ENCODE measurements at places on chromosomes 16 and 17.
A peak's percentile ranks its signal among the peaks of the same experiment; 100 is the strongest.

DNA sequence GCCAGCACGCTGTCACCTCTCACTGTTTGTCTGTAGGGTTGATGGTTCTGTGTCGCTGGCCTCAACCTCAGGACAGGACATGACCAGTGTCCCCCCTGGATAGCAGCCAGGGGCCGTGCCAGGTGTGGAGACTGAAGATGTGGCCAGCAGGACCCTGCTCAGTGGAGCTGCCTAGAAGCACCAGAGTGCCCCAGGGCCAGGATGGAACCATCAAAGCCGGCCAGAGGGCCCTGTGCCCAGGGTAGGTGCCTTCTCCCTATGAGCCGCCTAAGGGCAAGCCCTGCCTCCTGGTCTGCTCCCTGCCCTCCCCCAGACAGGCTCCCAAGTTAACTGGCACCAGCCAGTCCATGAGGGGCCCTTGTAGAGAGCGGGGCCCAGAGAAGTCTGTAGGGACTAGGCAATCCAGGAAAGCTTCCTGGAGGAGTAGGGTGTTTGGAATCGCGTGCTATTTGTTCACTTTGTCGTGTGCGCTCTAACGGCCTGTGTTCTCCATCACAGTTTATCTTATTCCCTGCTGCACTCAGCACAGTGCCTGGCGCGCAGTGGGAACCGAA lies 546 bp upstream of the NDUFB10 start:
- DNase-seq: no peak

GRCh38 chr16:49085686-49086085 lies 196.0 kb downstream of the CBLN1 start:
- DNase-seq: peak; percentile 7

GRCh38 chr17:39222866-39223834 lies 2.6 kb downstream of the STAC2 start:
- no peak for DNase-seq

GRCh38 chr17:73560661-73561060 lies 83.6 kb downstream of the SDK2 start:
- DNase-seq: no peak

DNA sequence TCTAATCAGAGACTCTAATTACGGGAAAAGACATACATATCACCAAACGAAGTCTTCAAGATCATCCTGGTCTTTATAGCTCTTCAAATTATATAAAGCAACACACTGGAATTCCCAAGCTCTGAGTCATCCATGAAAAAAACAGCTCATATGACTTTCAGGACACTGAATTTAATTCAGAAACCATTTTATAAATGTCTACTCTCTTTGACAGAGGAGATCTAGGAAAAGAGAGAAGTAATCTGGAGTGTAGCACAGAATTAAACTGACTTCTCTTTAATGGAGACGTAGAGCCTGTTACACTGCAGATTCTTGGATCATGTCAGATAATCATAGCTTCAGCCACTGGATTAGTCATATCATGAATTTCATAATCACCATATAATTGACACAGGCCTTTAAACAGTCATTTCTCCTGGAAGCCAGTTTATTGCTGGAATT lies 86.8 kb upstream of the WSB1 start:
- peak; percentile 45 for DNase-seq

- DNase-seq: no peak
Measured at GRCh38 chr16:81492965-81493754, 48.6 kb downstream of the CMIP start.

- no peak for DNase-seq
Measured at GRCh38 chr16:19488213-19488640, 33.7 kb downstream of the GDE1 start.

DNA sequence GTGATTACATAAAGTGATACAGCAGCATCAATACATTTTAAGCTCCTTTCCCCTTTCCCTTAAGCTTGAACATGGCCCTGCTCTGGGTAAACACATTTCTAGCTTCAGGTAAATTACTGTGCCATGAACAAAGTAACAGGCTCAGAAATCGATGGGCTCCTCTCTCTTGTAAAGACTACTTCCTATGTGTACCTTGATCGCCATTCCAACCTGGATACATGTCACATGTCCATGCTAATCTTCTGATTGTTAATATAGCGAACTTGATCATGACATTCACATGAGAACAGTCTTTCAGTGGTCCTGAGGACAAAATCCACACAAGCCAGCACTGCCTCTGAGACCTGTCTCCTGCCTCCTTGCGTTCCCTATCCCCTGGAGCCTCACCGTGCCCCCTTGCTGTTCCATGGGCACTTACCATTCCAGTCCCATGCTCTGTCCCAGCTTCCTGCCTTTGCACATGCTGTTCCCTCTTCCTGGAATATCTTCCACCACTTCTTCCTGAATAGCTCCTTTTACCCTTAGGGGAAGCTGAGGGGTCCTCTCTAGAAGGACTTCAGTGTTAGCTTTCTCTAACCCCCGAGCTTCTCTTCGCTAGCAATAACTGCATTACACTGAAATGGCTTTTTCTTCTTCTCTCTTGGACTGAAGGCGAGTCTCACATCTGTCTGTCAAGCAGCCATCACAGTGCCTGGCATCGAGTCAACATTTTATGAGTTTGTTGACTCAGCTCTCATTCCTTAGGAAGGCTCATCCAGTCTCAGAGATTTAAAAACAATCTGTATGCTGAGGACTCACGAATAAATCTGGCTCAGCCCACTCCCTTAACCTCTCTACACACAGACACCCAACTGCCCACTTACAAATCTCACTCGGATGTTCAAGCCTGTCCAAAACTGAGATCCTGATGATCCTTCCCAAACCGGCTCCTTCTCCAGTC lies 93.3 kb downstream of the ASIC2 start:
- DNase-seq: no peak

DNA sequence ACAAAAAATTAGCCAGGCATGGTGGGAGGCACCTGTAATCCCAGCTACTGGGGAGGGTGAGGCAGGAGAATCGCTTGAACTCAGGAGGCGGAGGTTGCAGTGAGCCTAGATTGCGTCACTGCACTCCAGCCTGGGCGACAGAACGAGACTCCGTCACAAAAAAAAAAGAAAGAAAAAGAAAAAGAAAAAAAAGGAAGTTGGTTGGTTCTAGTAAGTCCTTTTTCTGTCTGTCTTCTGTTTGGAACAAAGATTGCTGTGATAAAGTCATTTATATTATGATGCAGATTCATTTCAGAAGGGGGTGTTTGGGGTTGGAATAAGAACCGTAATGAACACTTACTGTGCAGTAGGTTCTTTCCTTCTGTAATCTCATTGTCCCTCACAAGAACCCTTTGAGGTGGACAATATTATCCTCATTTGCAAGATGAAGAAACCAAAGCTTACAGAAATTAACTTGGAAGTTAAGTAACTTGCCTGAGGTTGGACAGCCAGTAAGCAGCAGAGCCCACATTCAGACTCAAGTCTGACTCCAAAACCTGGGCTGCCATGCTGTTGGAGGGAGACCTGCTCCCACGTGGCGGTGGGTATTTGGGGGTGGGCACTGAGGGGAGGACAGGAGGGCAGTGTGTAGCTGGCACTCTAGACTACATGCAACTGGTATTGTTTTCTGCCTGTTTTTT lies 10.3 kb downstream of the MINK1 start:
- DNase-seq: no peak

DNA sequence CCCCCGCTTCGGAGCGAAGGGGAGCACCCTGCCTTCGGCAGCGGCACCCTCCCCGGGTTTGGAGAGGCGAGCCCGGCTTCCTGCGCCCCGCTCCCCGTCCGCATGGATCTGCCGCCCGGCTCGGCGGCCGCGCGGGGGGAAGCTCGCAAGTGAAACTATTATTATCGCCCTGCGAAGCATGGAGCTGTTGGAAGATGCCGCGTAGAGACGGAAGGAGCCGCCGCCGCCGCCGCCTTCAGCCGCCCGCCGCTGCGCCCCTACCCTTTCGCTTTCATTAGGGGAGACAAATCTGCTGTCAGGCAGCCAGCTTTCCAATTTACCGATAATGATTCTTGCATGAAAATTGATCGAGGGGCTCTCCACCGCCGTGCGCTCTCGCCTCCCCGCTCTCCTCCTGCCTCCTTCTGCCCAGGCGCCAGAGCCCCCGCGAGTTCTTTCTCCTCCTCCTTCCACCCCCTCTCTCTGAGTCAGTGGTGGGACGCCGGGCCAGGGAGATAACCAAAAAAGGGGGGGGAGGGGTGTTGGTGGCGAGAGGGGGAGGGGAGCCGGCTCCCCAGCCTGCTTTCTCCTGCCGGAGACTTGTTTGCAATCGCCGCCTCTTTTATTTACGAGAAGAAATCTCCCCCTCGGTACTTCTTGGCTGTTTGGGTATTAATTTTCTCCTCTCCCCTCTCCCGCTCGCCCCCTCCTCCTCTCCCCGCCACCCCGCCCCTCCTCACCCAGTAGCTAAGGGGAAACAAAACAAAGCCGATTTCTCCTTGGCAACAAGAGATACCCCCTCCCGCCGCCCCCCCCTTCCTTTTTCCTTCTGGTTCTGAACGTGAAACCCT lies 58.0 kb upstream of the GSE1 start:
- DNase-seq: no peak

DNA sequence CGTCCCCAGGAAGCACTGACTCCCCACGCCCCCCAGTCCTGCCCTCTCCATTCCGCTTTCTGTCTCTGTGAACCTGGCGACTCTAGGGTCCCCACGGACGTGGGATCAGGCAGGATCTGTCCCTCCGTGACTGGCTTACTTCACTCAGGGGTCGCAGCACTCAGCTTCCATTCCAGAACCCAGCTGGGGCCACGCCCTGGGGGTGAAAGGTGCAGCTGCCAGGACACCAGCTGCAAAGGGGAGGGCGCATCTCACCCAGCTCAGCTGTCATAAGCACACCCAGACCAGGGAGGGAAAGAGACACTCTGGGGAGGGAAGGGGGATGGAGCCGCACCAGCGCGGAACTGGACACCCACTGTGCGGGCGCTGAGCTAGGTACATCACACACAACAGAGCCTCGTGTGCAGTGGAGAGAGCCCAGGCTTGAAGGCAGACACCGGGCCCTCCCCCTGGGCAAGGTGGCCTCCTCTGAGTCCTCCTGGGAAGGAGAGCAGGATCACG lies 18.5 kb upstream of the HEXD start:
- no peak for DNase-seq

DNA sequence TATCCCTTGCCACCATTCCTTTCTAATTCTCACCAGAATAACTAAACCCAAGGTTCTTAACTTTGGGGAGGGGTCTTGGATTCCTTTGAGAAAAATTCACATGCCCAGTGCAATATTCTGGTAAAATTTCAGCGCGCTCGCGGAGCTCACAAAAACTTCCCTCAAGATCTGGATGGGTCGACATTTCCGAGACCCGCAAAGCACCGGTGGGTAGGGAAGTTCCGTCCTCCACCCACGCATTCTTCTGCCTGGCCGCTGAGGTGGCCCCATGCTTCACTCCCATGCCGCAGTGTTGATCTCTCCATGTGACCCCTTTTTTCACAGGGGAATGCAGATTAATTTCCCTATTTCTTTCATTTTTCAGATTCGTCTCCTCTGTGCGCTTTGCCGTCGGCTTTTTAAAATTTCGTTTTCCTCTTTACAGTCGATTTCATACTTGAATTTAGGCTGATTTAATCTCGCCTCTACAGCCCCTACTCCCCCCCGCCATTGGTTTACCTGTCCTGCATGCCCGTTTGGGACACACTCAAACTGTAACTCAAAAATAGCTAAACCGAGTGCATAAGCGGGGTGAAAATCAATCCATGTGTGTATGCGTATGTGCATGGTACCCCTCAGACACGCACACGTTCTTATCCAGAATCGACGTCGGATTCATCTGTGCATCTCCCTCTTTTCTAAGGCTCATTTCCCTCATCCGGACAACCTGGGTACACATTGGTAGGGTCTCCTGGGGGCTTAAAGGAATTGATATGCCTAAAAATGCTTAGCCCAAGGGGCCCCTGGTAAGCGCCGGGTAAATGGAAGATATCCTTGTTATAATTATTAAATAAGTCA lies 1.4 kb upstream of the SP6 start:
- no peak for DNase-seq

DNA sequence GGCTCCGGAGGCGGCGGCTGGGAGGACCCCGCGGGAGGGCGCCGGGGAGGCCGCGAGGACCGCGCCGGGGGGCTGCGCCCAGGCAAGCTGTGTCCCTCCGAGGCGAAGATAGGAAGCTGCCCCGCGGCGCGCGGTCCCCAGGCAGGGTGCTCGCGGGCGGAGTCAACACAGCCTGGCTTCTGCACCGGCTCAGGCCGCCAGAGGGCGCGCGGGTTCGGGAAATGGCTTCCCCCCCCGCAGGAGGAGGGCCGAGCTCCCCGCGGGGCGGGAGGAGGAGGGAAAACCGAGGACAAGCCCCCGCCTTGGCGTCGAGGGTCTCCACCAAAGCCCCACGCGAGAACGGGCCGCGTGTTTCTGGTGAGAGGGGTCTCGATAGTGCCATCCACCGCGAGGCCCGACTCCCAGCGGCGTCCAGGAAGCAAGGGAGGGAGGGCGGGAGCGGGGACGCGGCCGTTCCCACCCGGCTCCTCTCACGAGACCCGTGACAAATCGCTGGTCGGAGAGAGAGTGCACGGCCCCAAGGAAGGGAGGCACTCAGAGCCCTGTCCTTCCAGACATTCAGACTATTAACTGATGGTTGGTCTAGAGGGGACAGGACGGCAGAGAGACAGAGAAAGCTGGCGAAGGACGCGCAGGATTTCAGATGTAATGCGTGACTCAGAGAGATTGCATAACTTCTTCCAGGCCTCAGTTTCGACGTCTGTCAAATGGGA lies 64.4 kb upstream of the DNAJA2 start:
- DNase-seq: peak; percentile 14

- no peak for DNase-seq
Measured at GRCh38 chr17:82775001-82775823, 23.3 kb downstream of the TBCD start.

- DNase-seq: no peak
Measured at GRCh38 chr16:12646490-12647274, 157.0 kb downstream of the CPPED1 start.

DNA sequence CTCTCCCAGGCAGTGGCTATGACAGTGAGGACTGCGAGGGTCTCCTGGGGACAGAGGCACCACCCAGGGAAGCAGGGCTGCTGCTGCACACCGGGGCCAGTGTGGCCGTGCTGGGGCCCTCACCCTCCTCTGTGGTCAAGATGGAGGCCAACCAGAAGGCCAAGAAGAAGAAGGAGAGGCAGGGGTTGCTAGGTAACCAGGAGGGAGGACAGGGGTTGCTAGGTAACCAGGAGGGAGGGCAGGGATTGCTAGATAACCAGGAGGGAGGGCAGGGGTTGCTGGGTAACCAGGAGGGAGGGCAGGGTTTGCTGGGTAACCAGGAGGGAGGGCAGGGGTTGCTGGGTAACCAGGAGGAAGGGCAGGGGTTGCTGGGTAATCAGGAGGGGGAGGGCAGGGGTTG lies 55.2 kb downstream of the ACTG1 start:
- no peak for DNase-seq

DNA sequence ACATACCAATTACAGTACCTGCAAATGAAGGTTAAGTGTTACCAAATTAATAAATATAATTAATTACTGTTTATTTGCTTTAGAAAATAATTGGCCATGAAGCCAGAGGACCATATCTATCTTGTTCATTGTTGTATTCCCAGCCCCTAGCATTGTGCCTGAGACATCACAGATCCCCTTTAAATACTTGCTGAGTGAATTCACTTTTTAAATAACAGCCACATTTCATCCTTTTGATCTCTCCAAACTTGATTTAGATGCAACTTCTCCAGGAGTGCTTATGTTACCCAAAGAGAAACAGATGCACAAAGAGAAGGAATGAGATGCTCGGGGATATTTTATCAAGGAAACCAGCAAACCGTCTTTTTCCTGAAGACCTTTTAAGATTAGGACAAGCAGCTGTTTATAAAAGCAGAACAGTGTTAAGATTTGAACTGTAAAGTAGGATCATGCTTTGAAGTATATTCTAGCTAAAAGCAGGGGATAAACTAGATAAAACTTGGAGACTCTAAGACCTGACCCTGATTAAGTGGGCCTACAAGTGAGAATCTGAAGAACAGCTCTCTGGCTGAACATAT lies 66.3 kb downstream of the CHD9 start:
- DNase-seq: no peak

Measured in GM04503 (cell line).